Effector memory CD4-positive, alpha-beta T cell (primary cell): ENCODE measurements at places on chromosomes 2 and 18.

DNA sequence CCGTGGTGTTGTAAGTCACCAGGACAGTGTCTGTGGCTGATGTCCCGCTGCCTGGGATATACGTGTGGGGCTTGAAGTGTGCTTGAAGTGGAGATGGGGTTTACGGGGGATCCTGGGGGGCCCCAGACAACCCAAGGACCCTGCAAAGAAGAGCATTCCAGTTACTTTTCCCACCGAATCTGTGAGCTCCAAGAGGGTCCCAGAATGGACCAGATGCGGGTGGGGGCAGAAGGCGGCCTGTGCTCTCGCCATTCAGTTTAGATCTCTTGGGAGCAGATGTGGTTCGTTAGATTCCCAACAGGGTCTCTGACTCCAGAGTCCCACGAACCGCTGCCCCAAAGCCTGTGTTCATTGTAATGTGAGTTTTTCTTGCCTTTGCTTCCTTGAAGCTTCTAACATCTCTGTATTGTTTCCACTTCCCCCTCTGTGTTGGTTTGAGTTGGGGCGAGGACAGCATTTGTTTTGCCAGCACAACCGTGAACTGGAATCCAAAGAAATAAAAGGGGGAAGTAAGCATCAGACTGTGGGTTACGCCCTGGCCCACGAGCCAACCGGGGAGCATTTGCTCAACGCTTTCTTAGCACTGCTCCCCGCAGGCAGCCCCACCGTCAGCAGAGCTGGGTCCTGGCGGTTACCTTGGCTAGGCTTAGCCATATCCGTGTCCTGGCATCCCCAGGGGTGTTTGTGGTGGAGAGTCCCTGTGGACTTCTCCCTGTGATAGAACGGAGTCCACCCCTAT is 92.1 kb downstream of the SH3BP4 start:
- DNase-seq, result no peak

- no peak for DNase-seq
Observed at GRCh38 chr2:33763671-33764310, 164.7 kb upstream of the FAM98A start.

- DNase-seq, result no peak
Observed at GRCh38 chr2:159051133-159051532, 82.7 kb downstream of the TANC1 start.

DNA sequence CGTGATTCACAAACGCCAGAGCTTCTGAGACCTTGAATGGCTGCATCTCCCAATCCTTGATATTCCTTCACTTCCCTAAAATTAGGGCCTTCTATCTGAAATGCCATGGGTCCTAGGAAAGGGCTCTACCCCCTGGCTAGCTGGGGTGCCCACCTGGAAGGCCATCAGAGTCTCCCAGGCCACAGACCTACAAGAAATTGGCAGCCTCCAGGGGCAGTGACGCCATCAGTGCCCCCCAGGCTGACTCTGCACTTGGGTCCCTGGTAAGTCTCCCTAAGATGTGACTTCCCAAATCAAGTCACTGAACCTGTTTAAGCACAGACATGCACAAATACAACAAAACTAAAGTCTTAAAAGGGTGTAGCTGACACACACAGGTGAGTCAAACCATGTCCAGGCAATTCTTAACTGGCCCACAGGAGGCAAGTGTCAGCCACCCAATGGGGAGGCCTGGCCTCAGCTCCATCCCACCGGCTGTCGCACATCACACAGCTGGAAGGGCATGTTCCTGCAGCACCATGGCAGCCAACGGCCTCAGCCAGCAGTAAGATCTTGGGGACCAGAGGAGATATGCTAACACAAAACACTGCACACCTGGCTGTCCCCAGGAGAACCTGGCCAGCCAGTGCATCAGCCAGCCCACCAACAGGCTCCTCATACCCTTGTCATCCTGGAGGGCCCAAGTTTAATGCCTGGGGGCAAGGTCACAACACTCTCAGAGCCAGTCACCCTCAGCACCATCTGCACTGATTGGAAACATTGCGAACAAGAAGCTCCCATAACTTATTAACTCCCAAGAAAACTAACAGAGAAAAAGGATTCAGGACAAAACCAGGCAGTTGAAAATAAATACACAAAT is 5.2 kb downstream of the PARD6G start:
- no peak for DNase-seq

DNA sequence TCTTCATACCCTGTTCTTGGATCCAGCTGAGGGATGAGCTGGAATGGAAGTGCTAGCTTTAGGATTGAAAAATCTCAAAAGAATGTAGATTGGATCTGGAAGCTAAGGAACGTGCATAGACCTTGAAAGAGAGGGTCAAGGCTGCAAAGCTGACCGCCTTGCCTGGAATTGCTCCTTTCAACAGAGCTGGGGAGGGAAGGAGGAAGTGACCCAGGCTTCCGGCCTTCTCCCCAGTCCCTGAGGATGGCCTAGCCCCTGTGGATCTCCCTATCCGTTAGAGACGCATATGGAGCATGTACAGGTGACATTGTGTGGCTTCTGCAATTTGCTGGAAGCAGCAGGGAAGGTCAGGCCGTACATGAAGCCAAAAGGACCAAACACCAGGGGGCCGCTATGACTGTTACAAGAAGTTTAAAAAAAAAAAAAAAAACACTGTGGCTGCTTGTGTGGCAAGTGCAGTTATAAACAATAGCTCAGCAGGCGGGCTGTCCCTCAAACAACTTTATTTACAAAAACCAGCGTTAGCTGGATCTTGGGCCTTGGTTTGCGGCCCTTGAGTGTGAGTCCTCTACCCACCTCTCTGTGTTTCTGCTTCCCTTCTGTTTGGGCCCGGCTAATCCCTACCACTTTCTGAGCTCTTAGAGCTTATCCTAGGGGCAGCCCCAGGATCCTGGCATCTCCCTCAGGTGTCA is 227.6 kb downstream of the SEPTIN10 start:
- no peak for DNase-seq

DNA sequence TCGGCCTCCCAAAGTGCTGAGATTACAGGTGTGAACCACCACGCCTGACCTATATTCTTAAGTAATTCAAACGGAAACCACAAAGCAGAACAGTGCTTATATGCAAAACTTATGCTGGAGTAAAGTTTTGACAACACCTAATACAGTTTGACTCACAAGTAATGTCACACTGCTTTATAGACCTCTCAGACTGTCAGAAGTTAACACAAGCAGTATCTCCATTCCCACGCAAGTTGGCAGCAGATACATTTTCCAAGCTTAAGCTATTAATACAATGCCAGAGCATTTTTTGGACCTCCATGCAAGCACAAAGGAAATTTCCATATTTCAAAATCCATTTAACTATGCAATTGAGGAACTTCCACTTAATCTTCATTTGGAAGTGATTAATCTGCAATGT is 21.0 kb upstream of the SANBR start:
- DNase-seq, result no peak

DNA sequence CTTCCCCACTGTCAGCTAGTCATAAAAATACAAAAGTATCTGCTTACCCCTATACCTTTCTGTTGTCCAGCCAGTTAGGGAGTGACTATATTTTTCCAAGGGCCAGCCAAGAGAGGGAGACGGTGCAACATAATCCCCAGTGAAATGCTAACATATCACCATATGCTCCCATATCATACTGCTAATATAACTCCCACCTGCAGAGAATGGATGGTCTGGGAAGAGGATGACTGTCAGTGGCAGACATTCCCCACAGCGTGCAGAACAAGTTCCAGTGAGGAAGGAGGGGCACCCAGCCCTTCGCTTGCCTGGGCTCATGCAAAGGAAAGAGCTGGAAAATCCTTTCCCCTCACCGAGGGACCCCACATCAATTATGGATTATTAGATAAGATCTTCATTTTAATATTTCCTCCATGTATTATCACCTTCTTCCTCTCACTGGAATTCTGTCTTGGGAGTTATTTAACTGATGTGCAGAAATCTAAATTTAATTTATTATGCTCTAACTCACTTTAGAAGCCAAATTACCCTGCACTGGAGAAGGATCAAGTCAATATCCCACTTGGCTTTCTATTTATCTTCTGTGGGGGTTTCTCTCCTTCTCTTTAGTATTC is 135.6 kb downstream of the GALNT14 start:
- DNase-seq, result no peak

DNA sequence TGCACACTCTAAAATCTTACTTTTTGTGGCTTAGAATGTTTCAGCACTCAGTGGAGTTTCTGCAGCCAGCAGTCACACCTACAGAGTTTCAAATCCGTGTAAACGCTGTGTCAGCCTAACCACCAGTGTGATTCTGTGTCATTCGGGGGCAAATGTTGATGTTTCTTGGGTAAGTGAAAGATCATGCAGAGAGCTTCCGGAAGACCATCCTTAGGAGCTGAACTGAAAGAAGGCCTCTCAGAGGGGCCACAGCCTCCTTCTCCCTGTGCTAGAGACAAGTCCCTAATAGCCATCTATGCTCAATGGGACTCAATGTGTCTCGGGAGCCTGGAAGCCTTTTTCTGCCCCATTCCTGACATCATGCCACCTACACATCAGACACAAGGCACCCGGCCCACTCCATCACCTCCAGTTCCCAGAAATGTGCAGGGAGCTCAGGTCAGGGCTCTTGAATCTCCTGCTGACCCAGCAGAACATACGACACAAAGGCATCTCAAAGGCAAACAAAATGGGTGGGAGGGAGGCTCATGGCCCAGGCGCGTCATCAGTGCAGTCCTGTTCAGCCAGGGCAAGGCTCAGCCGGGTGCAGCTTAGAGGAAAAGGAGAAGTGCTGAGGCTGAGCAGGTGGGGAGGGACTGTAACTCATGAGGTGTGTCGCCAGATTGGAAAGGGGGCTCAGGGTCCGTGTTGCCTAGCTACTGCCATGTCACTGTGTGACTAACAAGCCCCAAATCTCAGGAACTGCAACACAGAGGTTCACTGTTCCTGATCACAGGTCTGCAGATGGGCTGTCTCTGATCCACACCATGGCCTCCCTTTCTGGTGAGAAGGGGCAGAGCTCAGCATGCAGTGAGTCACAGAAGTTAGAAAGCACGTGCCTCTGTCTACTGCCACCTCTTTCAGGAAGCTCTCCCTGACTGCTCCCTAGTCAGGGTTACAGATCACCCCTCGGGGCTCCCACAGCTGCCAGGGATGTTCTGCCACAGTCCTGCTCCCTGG is 82.0 kb downstream of the SMAD7 start:
- no peak for DNase-seq

GRCh38 chr2:97715951-97716694 is 2.7 kb downstream of the ZAP70 start:
- no peak for DNase-seq

DNA sequence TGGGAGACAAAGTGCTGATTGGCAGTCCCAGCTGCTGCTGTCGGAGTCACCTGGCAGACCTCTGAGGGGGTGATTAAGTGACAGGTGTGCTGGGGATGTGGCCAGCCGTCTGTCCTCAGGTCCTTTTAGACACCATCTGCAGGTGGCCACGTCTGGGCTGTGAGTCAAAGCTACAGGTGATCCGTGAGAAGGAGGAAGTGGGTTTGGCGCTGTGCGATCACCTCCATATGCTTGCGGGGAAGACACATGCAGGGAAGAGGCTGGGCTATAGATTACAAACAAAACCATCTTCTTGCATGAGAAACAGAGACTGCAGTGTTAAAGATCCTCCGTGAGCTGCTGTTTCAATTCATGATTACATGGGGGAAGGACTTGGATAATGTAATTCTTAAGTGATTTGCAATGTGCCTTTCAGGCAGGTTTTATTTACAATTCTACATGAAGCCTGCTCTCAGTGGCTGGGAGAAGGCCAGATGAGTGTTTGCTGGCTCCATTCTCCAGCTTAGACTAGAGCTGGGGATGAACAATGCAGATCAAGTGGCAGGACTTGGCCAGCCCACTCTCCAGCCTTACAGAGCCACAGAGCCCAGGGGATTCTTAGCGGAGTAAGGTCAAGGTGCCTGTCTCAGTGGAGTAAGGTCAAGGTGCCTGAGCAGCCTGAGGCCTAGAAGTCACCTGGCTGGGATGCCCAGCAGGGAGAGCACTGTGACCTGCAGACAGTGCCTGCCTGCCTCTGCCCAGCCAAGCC is 87.8 kb downstream of the LYPD1 start:
- DNase-seq, result no peak

- no peak for DNase-seq
Observed at GRCh38 chr2:129752176-129752575, 227.3 kb upstream of the RAB6C start.

DNA sequence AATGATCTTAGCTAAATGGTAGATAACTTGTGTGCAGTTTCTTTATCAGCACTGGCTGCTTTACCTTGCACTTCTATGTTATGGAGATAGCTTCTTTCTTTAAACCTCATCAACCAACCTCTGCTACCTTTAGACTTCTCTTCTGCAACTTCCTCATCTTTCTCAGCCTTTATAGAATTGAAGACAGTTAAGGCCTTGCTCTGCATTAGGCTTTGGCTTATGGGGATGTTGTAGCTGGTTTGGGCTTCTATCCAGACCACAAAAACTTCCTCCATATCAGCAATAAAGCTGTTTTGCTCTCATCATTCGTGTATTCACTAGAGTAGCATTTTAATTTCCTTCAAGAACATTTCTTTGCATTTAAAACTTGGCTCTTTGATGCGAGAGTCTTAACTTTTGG is 123.7 kb downstream of the PIK3C3 start:
- no peak for DNase-seq

GRCh38 chr2:41414486-41415230 is 633.2 kb upstream of the PKDCC start:
- DNase-seq, result no peak

DNA sequence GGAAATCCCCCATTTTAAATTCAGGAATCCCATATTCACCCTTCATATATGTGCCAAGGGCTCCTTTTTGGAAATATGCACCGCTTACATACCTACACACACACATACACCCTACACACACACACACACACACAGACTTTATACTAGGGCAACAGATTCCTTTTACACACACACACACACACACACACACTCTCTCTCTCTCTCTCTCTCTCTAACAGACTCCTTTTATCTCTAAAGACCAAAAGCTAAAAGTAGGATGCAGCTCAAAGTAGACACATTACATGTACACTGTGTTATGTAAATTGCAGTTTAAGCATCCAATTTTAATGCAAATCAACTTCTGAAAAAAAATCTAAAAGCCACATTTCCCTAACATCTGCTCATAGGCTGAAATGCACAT is 130.9 kb upstream of the CAPN13 start:
- no peak for DNase-seq

DNA sequence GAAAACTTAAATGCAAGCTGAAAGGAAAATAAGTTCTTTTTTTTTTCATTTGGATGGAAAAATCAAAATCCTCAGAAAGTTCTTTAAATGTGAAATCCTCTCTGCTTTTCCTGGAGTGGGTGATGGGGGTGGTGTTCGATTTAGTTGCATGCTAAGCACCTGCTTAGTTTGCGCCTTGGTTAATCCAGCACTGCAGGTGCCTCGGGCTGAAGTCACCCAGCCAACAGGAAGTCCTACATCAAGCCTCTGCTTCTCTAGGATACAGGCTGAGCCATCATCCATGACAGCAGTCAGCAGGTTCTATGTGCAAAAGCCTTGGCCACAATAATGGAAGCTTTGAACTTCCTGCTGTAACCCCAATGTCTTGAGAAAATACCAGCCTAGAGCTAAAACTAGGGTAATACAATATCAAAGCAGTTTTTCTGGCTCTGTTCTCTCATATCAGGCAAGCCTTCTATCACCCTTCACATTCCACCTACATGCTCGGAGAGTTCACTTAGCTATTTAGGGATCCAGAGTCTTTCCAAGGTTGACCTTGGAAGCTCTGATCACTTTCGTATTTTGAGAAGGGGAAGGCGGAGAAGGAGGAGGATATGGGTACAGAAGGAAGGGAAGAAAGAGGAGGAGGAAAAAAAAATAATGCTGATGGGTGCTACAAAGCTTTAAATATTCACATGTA is 116.1 kb upstream of the LRRTM1 start:
- no peak for DNase-seq
